ENCODE measurements at places on chromosomes 2 and 18.

GRCh38 chr2:21500401-21500945, 376.7 kb downstream of the TDRD15 start:
- DNase-seq: no peak

- DNase-seq: no peak
Observed at GRCh38 chr2:54385271-54385670, 70.9 kb upstream of the SPTBN1 start.

DNA sequence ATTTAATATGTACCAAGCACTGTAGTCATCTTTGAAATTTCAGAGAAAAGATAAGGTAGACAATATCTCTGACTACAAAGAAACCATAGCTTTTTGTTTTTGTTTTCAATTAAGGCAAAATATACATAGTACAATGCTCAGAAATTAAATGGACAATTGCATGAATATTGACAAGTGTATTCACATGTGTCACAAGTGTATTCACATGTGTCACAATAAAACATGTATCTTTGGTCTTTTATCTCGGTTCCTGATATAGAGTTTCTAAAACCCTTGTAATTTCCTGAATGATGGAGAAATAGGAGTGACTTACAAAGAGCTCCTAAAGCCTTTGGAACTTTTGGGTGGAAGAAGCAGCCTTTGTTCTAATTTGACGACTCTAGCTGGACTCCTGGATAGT, 756.4 kb downstream of the EPHA4 start:
- DNase-seq: no peak

GRCh38 chr2:69544951-69545350, 98.6 kb downstream of the AAK1 start:
- DNase-seq: no peak

DNA sequence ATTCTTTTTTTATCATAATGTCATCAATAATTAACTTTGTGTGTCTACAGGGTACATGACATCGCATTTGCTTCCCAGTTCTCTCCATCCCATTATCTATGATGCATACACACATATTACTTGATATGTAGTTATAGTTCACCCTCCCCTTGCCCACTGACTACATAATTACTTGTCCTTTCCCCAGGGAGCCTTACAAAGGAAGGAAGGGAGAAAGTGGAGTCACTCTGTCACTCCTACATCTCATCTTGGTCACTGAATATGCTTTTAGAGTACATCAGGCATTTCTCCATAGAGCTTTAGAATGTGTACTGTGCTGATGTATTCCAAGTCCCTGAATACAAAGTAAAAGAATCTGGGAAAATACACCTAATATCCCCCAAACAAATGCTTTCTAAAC, 6.0 kb upstream of the DTNA start:
- DNase-seq: no peak

GRCh38 chr2:79796641-79797040, 283.8 kb downstream of the CTNNA2 start:
- no peak for DNase-seq
